Body of pancreas (tissue), 4 donors: ENCODE measurements at places on chromosomes 16 and 17. TPM values are rescaled to one million over a fixed set of nuclear protein-coding genes. Genes with fewer than 3 reads are reported as not detected.

DNA sequence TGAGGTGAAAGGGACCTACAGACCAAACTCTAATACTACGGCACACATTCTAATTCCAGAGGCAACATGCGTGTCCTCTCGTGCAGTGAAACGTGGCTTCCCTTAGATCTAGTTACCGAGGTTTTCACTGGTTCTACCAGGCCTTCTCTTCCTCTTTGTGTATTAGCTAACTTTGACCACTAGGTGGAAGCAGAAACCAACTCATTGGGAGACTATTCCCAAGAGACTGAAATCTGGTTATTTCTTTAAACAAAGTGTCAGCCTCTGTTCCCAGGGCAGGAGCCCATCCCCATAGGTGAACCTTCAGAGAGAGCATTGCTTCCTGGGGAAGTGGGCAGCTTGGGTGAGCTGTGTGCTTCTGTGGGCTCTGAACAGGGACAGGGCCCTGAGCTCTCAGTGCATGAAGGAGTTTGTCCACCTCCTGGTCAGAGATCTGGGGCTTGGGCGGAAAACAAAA is 19.7 kb upstream of the RCVRN start:
- peaks cover 5% of the 10 kb centered on the region for H3K4me1 ChIP-seq
- no peak overlapping the region for H3K27ac ChIP-seq
- H3K36me3 ChIP-seq: no peaks in the 10 kb centered on the region
- no peaks in the 10 kb centered on the region for H3K27me3 ChIP-seq
- no peak overlapping the region for H3K4me3 ChIP-seq

DNA sequence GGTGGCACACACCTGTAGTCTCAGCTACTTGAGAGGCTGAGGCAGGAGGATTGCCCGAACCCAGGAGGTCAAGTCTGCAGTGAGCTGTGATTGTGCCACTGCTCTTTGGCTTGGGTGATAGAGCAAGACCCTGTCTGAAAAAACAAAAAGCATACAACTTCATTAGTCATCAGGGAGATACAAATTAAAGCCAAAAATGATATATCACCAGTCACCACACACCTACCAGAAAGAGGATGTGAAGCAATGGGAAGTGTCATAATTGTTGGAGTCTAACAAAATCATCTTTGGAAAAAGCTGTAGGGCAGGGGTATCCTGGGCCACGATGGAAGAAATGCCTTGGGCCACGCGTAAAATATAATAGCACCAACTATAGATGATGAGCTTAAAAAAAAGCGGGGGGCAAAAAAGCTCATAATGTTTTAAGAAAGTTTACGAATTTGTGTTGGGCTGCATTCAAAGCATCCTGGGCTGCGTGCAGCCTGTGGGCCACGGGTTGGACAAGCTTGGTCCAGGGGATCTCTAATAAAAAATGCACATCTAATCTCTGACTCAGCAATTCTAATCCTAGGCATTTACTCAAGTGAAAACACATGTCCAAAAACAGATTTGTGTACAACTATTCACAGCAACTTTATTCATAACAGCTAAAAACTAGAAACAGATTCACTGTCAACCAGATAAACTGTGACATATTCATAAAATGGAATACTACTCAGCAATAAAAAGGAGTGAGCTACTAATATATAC is 65.9 kb downstream of the HIC1 start:
- no peak overlapping the region for H3K4me3 ChIP-seq
- H3K4me1 ChIP-seq: peaks cover 9% of the 10 kb centered on the region
- H3K36me3 ChIP-seq: no peaks in the 10 kb centered on the region
- no peaks in the 10 kb centered on the region for H3K27me3 ChIP-seq
- no peak for DNase-seq

GRCh38 chr17:20284022-20284421 is 183.3 kb downstream of the LGALS9B start:
- DNase-seq: no peak
- no peaks in the 10 kb centered on the region for H3K27me3 ChIP-seq
- H3K4me3 ChIP-seq: no peak overlapping the region
- no peak overlapping the region for H3K27ac ChIP-seq

DNA sequence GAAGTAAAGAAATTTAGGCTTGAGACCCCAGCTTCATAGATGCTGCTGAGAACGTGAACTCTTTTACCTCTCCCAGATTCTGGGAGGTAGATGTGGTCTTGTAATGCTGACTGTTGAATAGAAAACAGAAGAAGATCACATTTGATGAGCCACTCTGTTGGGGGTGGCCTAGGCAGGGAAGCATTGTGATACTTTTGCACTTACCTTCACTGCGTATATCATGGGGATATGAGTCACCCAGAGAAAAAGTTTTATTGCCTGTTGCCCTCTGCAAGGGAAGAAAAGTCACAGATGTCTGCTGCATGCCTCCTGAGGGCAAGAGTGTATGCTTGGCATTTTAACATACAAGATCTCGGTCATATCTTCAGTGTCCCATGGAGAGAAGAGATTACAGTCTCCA is 365.4 kb downstream of the SNX29 start:
- H3K27ac ChIP-seq: no peak overlapping the region
- no peak overlapping the region for H3K4me3 ChIP-seq
- no peak for DNase-seq
- H3K4me1 ChIP-seq: no peaks in the 10 kb centered on the region
- no peaks in the 10 kb centered on the region for H3K36me3 ChIP-seq
- H3K27me3 ChIP-seq: no peaks in the 10 kb centered on the region

DNA sequence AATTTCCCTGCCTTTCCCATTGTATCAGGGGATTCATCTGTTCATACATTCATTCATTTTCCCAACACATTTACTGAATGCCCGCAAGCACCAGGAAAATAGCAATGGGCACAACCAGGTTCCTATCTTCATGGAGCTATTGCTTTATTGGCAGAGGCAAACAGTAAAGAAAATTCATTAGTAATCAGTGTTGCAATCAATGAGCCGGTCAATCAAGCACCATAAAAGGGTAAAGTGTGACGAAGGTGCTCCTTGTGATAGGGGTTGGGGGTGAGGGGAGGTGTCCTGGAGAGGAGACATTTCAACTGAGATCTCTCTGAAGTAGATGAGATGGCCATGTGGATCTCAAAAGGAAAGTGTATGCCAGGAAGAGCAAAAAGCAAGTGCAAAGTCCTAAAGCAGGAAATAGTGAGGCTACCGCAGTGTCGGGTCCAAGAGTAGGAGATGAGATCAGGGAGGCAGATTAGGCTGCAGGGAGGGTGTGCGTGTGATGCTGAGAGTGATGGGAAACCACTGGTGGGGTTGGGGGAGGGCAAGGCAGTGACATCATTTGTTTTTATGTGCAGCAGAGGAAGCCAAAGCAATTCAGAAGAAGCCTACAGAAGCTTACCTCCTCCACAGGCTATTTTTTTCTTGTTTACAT is 28.4 kb downstream of the CDH13 start:
- H3K36me3 ChIP-seq: no peaks in the 10 kb centered on the region
- H3K4me1 ChIP-seq: no peaks in the 10 kb centered on the region
- H3K27me3 ChIP-seq: no peaks in the 10 kb centered on the region
- H3K27ac ChIP-seq: no peak overlapping the region

GRCh38 chr17:77266213-77266612 is 125.4 kb downstream of the SEC14L1 start:
- DNase-seq: no peak
- no peaks in the 10 kb centered on the region for H3K36me3 ChIP-seq
- H3K27ac ChIP-seq: no peak overlapping the region
- no peaks in the 10 kb centered on the region for H3K27me3 ChIP-seq
- H3K4me3 ChIP-seq: no peak overlapping the region

CDH1 gene
- total RNA-seq: 107 TPM

DNA sequence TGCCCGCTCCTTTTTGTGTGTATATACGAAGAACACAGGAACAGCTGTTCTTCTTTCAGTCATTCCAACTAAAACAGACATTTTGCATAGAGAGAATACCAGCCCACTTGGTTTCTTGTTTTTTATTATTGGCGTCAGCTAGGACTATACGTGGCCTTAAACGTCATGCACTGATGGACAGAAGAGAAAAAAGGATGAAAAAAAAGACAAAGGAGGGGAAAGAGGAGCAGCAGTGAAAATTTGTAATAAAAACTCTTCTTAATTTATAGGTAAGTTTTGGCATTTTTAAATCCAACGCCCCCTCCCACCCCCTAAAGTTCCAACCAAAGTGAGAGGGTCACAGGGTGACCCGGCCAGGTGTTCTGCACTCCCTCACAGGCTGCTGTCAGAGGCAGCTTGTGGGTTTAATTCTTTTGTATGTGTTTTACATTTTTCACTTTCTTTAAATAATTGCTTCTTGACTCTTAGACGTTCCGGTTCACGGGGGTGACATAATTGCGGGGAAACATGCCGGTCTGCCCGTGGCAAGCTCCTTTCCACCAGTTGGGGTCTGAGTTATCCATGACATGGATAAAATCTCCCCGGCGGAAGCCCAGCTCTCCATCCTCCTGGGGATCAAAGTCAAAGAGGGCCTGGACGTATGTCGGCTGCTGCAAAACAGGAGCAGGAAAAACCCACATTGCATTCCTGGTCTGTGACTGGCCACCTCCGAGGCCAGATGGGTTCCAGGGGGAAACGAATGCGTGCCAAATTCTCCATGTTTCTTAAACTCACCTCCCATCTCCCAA is 30.9 kb upstream of the SLC25A19 start:
- no peaks in the 10 kb centered on the region for H3K36me3 ChIP-seq
- H3K27me3 ChIP-seq: no peaks in the 10 kb centered on the region
- no peak overlapping the region for H3K4me3 ChIP-seq
- DNase-seq: no peak
- no peak overlapping the region for H3K27ac ChIP-seq

DNA sequence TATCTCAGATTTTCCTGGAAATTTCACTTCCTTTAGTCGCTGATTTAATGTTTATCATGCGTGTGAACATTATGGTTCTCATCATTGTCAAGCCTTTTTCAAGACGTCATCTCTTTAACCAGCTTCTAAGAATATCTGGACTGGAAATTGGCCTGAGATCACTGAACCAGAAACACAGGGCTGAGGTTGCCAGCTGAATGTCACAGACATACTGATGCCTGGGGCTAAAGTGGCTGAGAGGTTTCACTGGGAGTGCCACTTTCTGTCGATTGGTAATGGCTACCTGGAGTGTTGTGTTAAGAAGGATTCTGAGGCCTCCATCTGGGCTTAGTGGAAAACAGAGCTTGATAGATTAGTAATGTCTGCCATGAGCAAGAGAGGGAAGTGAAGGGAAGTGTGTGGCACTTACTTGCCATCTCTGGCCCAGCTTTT is 54.2 kb downstream of the CRISPLD2 start:
- no peak for DNase-seq
- H3K4me3 ChIP-seq: no peak overlapping the region
- H3K27ac ChIP-seq: no peak overlapping the region
- no peaks in the 10 kb centered on the region for H3K36me3 ChIP-seq
- no peaks in the 10 kb centered on the region for H3K4me1 ChIP-seq
